ENCODE measurements at places on chromosomes 2 and 18.
A peak's percentile ranks its signal among the peaks of the same experiment; 100 is the strongest.

- DNase-seq: peak; percentile 60
Observed at GRCh38 chr18:13136056-13136903, 82.3 kb upstream of the LDLRAD4 start.

GRCh38 chr2:172438741-172439508 lies 11.5 kb downstream of the ITGA6 start:
- DNase-seq: peak; percentile 44

DNA sequence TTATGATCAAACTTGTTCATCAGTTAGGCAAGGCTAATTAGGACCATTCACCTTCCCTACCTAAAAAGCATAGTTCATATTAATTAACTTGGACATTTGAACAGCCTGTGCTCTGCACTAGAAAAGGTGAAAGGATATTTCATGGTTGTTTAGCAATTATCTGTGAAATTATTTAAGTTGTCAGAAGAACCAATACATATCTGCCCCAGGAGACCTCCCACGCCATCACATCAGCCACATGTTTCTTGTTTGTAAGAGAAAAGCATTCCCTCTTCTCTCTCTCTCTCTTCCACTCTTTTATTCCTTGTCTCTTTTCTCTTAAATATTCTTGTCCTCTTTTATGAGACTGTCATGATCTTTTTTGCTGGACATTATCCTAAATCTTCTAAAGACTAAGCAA lies 282.0 kb upstream of the RND3 start:
- no peak for DNase-seq

GRCh38 chr18:64803471-64803870 lies 654.6 kb upstream of the LINC00305 start:
- no peak for DNase-seq

DNA sequence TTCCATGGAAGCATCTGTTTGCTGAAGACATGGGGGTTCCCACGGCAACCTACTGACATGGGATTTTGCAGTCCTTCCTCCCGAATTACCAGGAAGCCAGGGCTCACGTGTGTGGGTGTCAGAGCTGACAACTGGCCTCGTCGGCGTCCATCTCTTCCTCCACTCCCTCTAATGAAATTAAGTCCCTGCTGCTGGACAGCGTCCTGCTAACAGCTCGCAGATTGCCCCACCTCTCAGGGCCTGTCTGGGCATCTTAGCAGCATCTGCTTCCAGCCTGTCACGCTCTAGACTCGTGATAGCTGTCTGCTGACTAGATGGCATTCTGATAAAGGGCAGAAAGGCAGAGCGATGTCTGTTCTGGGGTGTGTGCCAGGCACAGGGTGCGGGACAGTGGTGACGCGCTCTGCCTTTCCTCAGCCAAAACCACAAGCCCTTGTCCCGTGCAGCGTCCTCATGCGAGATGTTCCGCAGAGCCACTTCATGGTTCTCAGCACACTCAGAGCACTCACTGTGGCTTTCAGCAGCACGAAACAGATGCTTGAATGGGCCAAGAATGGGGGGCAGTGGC lies 161.1 kb downstream of the ARL4C start:
- peak; percentile 83 for DNase-seq

GRCh38 chr2:53945538-53945937 lies 25.3 kb downstream of the PSME4 start:
- no peak for DNase-seq

- DNase-seq: no peak
Observed at GRCh38 chr18:72409903-72410302, 134.2 kb downstream of the CBLN2 start.

DNA sequence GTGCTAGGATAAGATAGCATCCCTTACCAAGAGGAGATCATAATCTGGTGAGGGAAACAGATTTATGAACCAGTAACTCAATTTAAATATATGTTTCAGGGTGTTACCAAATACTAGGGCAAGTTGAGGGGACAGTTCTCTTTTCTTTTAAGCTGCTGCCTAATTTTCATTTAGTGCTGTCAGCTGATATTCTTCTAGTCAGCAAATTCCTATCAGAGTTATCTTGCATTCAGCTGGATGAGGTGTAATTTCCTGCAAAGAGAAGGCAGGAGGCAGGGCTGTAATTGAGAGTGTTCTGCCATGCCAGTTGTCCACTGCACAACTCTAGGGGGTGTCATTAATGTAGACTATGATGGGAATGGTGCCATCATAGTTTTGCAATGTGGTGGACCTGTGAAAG lies 141.3 kb upstream of the LHCGR start:
- DNase-seq: no peak

DNA sequence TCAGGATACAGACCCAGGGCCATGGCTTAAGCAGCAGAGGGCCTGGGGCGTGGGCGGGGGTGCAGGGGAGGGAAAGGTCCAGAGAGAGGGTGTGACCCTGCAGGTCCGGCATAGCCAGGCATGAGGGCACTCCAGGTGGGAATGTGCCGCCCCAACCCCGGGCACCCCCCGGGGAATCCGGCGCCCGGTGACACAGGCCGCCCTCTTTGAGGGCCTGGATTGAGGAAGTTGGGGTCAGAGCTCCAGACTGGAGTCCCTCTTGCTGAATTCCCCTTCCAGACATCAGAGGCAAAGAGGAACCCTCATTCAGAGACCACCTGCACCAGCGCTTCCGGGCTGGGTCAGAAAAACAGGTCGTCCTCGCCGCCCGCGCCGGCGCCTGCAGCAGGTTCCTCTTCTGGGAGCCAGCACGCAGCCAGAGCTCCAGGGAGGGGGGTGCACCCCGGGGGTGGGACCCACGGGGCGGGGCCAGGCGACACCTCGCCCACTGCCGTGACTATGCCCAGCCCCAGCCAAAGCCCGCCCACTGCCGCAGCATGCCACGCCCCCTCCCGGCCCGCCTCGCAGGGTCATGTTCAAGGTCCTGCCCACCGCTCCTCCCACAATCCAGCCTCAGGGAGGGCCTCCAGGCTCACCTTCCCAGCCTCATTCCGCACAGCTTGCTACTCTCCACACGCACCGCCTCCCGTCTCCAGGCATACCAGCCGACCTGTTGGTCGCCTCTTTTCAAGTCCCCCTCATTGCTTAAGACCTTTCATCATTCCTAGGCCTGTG lies 98.3 kb upstream of the ID2 start:
- DNase-seq: no peak

- DNase-seq: no peak
Observed at GRCh38 chr2:138280999-138281695, 220.4 kb upstream of the SPOPL start.

- no peak for DNase-seq
Observed at GRCh38 chr2:23503682-23504081, 118.7 kb downstream of the KLHL29 start.

- DNase-seq: no peak
Observed at GRCh38 chr2:166867874-166868514, 20.3 kb upstream of the XIRP2 start.

- DNase-seq: no peak
Observed at GRCh38 chr18:69491576-69491975, 90.9 kb downstream of the DOK6 start.

DNA sequence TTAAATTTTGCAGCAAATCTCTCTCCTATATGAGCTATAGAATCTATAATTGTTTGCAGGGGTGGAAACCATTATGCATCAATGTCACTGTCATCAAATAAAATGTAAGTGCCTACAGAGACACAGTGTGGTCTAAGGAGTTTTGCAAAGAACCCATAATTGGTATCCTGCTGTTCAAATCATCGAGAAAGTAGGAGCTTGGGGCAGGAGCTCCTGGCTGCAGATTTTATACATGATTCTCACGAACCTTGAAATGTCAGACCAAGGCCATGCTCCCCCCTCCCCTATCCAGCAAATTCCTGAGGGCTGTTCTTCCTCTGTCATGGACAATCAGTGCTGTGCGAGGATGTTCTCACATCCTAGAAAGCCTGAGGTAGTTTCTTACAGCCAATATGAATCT lies 119.5 kb upstream of the CYRIA start:
- DNase-seq: no peak

All from hepatic stellate cell (primary cell).